Dorsolateral prefrontal cortex (tissue), 122 donors: ENCODE measurements at places on chromosomes 5 and 9.

DNA sequence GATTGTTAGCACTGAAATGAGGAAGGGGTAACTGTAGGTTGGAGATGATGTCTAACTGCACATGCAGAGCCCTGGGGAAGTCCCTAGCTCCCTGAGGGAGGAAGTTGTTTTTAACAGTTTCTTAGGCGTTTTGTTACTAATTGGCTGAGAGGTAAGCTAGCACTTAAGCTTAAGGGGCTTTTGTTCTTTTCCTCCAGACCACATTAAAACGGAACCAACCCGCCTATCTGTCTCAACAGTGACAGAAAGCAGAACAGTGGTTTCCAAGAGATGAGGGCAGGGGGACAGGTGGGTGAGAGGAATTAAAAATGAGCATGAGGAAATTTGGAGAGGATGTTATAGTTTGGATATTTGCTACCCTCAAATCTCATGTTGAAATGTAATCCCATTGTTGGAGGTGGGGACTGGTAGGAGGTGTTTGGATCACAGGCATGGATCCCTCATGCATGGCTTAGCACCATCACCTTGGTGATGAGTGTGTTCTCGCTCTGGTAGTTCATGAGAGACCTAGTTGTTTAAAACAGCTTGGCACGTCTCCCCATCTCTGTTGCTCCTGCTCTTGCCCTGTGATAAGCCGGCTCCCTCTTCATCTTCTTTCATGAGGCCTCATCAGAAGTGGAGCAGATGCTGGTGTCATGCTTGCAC is 38.9 kb downstream of the LYRM7 start:
- no peak for DNase-seq

DNA sequence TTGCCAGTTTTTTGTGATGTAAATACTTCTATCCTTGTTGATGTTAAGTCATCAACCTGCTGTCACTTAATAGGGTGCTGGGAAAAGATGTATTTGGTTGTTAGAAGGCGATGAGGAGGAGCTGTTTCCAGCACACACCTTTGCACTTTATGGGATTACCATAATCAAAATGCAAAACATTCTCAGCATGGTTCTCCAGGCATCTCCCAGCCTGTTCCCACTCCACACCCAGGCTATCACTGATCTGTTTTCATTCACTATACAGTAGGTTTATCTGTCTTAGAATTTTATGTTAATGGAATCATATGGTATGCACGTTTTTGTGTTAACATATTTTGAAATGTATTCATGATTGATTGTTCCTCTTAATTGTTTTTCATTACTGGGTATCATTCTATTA is 35.9 kb downstream of the PCSK5 start:
- no peak for DNase-seq

- peak; percentile 64 for DNase-seq
Measured at GRCh38 chr9:95494022-95494415, 22.8 kb downstream of the PTCH1 start.

DNA sequence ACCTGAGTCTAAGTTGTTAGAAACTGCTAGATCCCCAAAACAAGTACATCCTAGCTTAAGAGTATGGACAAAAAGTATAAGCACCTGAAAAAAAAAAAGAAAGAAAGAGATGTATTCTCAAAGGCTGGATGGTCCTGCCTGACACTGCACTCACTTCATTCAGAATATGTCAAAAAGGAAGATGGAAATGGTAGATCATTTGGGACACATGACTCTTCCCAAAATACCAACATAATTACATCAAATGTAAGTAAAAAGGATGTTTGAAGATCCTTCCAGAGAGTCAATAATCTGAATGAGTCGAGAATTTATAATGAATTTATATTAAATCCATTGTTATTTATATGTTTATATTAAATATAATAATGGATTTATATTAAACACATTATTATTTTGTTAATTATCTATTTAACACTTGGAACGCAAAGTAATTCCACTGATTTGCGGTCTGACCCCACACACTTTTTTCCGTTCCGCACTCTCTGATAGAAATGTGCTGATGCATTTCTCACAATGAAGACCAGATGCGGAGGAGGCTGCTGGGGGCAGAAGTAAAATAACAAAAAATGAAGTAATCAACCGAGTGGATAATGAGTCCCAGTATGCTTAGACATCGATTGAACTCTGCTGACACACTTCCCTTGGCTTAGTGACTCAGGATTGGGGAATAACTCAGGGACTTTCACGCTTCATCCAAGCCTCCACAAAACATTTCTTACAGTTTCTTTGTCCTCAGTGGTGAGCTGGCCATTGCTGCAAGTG is 201.2 kb downstream of the ADAMTS12 start:
- no peak for DNase-seq

GRCh38 chr9:93036887-93037475 is 21.5 kb upstream of the SUSD3 start:
- DNase-seq = no peak
